ENCODE measurements at places on chromosomes 3 and 15. TPM values are rescaled to one million over a fixed set of nuclear protein-coding genes. Genes with fewer than 3 reads are reported as not detected.

DNA sequence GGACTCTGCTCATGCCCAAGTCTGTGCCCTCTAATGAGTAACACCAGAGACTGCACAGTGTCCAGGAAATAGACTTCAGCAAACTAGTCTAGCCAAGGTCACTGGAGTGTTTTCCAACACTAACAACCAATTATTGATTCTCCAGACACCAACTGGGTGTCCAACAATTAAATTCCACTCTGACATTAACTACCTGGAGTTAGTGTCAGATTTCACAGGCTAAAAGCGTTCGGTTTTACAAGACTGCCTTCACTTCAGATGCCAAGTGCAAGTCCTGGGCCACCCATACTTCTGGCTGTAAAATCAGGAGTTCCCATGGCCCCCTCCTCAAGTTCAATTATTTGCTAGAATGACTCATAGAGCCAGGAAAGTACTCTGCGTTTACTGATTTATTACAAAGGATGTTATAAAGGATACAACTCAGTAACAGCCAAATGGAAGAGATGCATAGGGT lies 20.8 kb upstream of the CFAP161 start:
- no peak overlapping the region for H3K27ac ChIP-seq
- peaks cover 22% of the 10 kb centered on the region for H3K27me3 ChIP-seq
- H3K4me1 ChIP-seq, result peaks cover 9% of the 10 kb centered on the region
- DNase-seq, result no peak
- no peaks in the 10 kb centered on the region for H3K36me3 ChIP-seq

GRCh38 chr15:85576392-85576791 lies 196.0 kb downstream of the AKAP13 start:
- no peaks in the 10 kb centered on the region for H3K36me3 ChIP-seq
- no peak overlapping the region for H3K4me3 ChIP-seq
- no peak overlapping the region for H3K27ac ChIP-seq
- peaks cover 25% of the 10 kb centered on the region for H3K4me1 ChIP-seq
- no peak for DNase-seq

- DNase-seq, result no peak
- no peak overlapping the region for H3K4me3 ChIP-seq
- no peak overlapping the region for H3K27ac ChIP-seq
- H3K36me3 ChIP-seq, result no peaks in the 10 kb centered on the region
Observed at GRCh38 chr3:107800710-107801109, 277.9 kb downstream of the BBX start.

DNA sequence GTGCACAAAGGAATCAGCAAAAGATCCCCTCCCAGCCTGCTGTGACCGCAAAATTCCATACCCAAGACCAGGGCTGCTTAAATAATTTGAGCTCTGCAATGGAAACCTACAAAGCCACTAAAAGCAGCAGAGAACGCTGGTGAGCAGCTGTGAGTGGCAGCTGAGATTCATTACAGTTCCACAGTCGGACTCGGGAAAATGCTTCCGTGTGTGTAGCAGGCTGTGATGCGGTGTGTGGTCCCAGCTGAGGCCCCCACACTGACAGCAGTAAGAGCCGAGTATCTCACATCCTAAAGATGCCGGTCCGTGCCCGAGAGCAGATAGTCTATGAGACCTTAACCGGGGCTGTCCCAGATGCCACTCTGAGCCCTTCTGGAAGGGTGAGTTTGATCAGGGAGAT lies 37.4 kb downstream of the TM2D3 start:
- peaks cover 20% of the 10 kb centered on the region for H3K4me1 ChIP-seq
- H3K36me3 ChIP-seq, result no peaks in the 10 kb centered on the region
- H3K27ac ChIP-seq, result no peak overlapping the region
- no peaks in the 10 kb centered on the region for H3K27me3 ChIP-seq
- no peak overlapping the region for H3K4me3 ChIP-seq
- DNase-seq, result no peak

DNA sequence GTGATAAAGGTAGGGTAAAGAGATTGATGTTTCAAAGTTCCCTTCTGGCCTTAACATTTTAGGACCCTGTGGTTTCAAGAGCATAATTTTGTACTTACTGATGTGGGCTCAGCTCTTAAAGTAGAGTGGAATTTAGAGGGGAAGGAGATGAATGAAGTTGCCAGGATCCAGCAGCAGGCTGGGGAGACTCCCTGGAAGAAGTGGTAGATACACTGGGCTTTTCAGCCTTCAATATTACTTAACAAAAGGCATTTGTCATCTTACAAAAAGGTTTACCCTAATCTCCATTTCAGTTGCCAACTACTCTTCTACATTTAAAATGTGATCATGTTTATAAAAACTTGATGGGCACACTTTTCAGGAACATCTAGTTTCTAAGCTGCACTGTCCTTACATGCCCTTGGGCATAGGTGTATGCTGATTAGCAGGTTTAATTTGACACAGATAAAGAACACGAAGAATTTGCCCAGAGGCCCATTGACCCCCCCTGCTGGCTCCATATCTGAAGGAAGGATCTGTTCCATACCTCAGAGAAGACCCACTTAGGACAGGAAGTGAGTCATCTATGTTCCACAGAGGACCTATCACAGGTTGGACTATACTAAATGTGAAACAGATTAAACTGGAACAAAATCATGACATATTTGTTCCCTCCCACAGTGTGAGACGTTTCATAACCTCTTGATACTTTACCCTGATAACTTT lies 93.0 kb upstream of the LPP start:
- DNase-seq, result peak; percentile 38
- no peak overlapping the region for H3K4me3 ChIP-seq
- peaks cover 7% of the 10 kb centered on the region for H3K4me1 ChIP-seq
- no peak overlapping the region for H3K27ac ChIP-seq
- H3K36me3 ChIP-seq, result no peaks in the 10 kb centered on the region

DNA sequence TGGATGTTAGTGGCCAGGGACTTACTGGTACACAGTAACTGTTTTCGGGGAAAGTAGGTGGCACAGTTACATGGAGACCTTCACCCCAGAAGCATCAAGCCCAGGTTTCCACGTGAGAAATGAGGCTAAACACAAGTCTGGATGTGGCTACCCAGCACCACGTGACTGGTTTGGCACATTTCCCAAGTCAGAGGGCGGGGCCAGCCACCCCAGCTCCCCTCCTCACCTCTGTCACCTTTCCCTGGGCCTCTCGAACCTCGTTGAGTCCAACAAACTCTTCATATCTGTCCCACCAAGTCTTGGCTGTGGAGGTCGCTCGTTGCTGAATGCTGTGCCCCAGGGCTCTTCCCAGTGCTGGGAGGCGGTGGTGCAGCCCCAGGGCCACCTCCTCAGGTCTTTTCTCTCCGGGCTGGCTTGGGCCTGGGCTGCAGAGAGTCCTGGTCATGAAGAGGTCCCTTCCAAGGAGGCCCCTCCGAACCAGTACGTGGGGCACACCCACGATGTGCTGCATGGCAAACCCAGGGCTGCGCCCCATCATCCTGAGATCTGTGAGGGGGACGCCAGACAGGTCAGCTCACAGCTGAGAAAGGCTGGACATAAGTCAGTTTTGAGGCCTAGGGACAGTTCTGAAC lies 4.8 kb upstream of the PLXNB1 start:
- H3K27ac ChIP-seq, result peak overlapping the region; percentile 95
- no peaks in the 10 kb centered on the region for H3K36me3 ChIP-seq
- H3K4me1 ChIP-seq, result peaks cover 49% of the 10 kb centered on the region
- H3K27me3 ChIP-seq, result no peaks in the 10 kb centered on the region
- no peak for DNase-seq
- no peak overlapping the region for H3K4me3 ChIP-seq

DNA sequence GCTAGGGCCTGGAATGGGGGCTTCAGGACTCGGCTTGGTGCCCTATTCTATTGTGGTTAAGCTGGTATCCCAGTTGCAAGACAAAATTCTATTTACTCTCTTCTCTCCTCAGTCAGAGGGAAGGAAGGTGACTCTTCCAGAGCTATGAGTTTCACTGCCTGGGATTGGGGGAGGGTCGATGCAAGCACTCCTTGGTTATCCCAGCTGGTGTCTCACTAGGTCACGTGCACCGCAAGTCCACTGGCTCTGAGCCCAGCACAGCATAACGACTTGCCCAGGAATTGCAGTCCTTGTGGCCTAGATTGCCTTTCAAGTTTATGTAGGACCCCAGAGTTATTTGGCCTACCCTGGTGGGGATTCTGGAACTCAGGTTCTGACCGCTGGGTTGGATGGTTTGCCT lies 958.8 kb downstream of the IGSF11 start:
- DNase-seq, result no peak
- no peaks in the 10 kb centered on the region for H3K36me3 ChIP-seq
- no peaks in the 10 kb centered on the region for H3K4me1 ChIP-seq
- H3K27ac ChIP-seq, result no peak overlapping the region
- H3K4me3 ChIP-seq, result no peak overlapping the region

- no peaks in the 10 kb centered on the region for H3K36me3 ChIP-seq
- H3K4me1 ChIP-seq, result no peaks in the 10 kb centered on the region
- no peak overlapping the region for H3K4me3 ChIP-seq
Observed at GRCh38 chr3:129107793-129108192, 13.8 kb downstream of the RAB43 start.

GRCh38 chr3:129399895-129400357 lies 28.5 kb downstream of the EFCAB12 start:
- DNase-seq, result no peak
- H3K4me3 ChIP-seq, result no peak overlapping the region
- no peaks in the 10 kb centered on the region for H3K4me1 ChIP-seq
- H3K36me3 ChIP-seq, result no peaks in the 10 kb centered on the region
- H3K27me3 ChIP-seq, result no peaks in the 10 kb centered on the region

DNA sequence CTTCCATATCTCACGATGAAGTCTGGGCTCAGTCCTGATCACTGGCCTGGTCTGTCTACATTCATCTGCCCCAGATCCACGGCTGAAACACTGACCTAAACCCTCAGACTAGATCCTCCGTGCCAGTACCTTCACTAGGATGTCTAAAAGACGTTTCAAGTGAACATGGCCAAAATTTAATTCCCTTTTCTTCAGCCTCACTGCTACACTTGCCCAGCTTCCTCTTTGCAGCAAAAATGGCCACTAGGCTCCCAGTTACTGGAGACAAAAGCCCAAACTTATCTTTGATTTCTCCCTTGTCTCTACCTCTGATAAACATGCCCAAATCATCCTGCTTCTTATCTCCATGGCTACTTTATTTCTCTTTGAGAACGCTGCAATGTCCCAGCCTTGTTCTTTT lies 1.7 kb downstream of the RASSF1 start:
- no peaks in the 10 kb centered on the region for H3K36me3 ChIP-seq
- H3K4me3 ChIP-seq, result no peak overlapping the region
- DNase-seq, result no peak
- peaks cover 34% of the 10 kb centered on the region for H3K4me1 ChIP-seq
- no peak overlapping the region for H3K27ac ChIP-seq
- peaks cover 25% of the 10 kb centered on the region for H3K27me3 ChIP-seq

DNA sequence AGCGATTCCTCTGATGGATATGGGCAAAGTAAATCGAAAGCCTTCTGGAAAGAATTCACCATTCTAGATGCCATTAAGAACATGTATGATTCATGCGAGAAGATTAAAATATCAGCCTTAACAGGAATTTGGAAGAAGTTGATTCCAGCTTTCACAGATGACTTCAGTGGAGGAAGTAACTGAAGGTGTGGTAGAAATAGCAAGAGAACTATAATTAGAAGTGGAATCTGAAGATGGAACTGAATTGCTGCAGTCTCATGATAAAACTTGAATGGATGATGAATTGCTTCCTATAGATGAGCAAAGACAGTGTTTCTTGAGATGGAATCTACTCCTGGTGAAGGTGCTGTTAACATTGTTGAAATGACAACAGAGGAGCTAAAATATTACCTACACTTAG lies 30.1 kb upstream of the TBC1D23 start:
- no peaks in the 10 kb centered on the region for H3K36me3 ChIP-seq
- DNase-seq, result no peak
- no peaks in the 10 kb centered on the region for H3K4me1 ChIP-seq
- H3K4me3 ChIP-seq, result no peak overlapping the region
- H3K27me3 ChIP-seq, result no peaks in the 10 kb centered on the region

DNA sequence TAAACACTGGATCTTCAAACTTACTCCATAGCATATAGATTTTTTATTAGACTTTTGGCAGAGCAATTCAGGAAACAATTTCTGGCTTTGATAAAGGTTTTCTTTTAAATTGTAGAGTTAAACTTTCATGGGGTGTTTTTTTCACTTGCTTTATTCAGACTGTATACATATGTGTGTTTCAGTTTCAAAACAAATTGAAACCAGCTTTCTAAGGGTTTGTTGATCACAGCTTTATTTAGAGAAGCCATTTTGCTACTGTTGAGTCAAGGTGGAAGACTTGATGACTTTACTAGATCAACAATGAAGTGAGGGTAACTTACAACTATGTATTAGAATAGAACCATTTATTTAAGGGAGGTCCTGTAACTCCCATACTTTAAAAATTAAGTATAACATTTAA lies 6.2 kb downstream of the UBE2E1 start:
- H3K36me3 ChIP-seq, result no peaks in the 10 kb centered on the region
- H3K4me1 ChIP-seq, result peaks cover 44% of the 10 kb centered on the region
- H3K4me3 ChIP-seq, result no peak overlapping the region
- peak overlapping the region; percentile 94 for H3K27ac ChIP-seq
- DNase-seq, result no peak

DNA sequence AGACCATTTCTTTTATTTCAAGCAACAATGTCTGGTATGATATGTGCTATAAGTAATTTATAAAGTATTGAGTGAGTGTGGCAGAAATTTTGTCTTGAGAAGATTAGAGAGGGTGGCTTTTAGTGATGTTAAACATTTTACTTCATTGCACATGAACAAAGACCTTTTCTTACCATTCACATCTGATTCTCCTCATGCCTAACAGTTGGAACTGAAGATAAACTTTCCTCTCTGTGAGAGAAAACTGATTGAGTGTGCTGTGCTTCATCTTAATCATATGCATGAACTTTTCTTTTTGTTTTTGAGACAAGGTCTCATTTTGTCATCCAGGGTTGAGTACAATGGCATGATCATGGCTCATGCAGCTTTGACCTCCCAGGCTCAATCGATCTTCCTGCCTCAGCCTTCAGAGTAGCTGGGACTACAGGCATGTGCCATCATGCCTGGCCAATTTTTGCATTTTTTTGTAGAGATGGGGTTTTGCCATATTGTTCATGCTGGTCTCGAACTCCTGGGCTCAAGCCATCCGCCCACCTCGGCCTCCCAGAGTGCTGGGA lies 377.7 kb upstream of the GOLIM4 start:
- DNase-seq, result no peak
- no peaks in the 10 kb centered on the region for H3K4me1 ChIP-seq
- no peak overlapping the region for H3K4me3 ChIP-seq

RYR3 gene
- polyA plus RNA-seq, result 0.36 TPM

GPR176 gene
- polyA plus RNA-seq, result 2.7 TPM

CLDN11 gene
- polyA plus RNA-seq, result 7.7 TPM

SLC27A2 gene
- polyA plus RNA-seq, result 10.1 TPM

PARP6 gene
- polyA plus RNA-seq, result 77.4 TPM

CPEB1 gene
- polyA plus RNA-seq, result 1.9 TPM

SEC11A gene
- polyA plus RNA-seq, result 218 TPM
